ENCODE measurements at places on chromosomes 11 and 22.

GRCh38 chr11:79441461-79441875, 638 bp upstream of the TENM4 start:
- peak; percentile 52 for DNase-seq

- no peak for DNase-seq
These were observed 82.7 kb downstream of the CELSR1 start for GRCh38 chr22:46454504-46455269.

DNA sequence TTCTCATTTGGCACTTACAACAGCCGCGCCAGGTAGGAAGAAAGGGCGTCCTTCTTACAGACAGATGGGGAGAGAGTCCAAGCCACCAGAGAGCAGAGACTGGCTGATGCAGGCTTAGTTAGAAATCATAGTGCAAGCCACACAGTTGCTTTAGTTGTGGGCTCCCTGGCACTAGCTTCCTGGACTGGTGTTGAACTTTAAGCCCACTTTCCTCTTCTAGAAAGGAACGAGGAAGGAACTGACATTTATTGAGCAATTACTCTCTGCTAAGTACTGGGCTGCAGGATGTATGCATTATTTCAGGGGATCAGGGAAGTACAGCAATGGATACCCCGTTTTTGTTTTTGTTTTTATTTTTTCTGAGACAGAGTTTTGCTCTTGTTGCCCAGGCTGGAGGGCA, 3.0 kb downstream of the BACE1 start:
- no peak for DNase-seq

DNA sequence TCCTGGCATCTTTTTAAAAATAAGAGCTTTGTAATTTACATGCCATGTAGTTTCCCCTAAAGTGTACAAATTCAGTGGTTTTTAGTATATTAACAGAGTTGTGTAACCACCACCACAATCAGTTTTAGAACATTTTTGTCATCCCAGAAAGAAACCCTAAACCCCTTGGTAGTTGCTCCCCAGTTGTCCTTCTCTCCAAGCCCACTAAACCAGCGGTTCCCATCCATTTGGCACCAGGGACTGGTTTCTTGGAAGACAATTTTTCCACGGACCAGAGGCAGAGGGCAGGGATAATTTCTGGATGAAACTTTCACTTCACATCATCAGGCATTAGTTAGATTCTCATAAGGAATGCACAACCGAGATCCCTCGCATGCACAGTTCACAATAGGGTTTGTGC, 22.6 kb downstream of the CABIN1 start:
- no peak for DNase-seq

- no peak for DNase-seq
These were observed 45.9 kb upstream of the GPR83 start for GRCh38 chr11:94447149-94447548.

GRCh38 chr22:36536717-36537116, 7.8 kb upstream of the EIF3D start:
- peak; percentile 53 for DNase-seq
